ENCODE measurements at places on chromosomes 13 and 19.
A peak's percentile ranks its signal among the peaks of the same experiment; 100 is the strongest.

GRCh38 chr13:27298849-27299248, 28.2 kb downstream of the RASL11A start:
- no peak for DNase-seq

DNA sequence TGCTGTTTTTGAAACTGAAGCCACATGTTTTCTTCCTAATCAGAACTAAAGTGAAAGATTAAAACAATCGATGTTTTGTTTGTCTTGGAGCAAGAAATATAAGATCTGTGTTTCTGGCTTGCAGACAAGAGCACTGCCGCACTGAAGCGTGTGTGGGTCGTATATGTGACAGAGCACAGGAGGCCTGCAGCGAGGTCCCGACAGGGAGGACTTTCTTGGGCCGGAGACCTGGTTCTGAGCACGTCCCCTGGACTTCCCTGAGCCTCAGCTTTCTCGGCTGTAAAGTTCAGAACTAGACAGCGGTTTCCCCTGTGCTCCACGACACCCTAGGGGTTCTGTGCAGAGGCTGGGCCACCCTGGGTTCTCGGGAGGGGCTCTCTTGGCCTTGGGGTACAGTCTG, 60.5 kb downstream of the GADD45B start:
- no peak for DNase-seq

DNA sequence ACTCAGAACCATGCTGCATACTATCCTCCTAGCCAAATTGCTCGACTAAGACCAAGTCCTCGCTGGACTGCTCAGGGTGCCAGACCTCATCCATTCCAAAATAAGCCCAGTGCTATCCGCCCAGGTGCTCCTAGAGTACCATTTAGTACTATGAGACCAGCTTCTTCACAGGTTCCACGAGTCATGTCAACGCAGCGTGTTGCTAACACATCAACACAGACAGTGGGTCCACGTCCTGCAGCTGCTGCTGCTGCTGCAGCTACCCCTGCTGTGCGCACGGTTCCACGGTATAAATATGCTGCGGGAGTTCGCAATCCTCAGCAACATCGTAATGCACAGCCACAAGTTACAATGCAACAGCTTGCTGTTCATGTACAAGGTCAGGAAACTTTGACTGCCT, 1.5 kb downstream of the PABPC3 start:
- DNase-seq: no peak

DNA sequence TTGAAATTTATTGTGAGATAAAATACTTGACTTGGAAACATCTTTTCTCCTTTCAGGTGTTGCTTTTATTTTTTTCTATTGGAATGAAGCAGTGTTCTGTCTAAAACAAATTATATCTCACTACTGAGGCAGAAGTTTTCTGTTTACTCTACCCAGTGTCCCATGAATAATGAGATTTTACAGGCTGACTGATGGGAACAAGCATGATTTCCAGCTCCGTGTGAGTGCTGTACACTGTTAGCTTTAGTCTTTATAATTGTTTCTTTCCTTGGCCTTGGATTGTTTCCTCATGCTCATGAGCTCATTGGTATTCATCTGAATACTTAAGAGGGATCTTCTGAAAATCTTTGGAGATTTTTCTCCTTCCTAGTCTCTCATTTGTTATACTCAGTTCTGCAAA, 2049.5 kb upstream of the PRR20A start:
- DNase-seq: no peak

- DNase-seq: peak; percentile 48
These were observed at the start of gene GRAMD1A for GRCh38 chr19:34999498-35000337. TSS of gene GRAMD1A (plus strand) at chr19:35000323. CDS start at chr19:35000479, 156 bp downstream.

- DNase-seq: no peak
These were observed 51.7 kb upstream of the RAP2A start for GRCh38 chr13:97382276-97382675.

DNA sequence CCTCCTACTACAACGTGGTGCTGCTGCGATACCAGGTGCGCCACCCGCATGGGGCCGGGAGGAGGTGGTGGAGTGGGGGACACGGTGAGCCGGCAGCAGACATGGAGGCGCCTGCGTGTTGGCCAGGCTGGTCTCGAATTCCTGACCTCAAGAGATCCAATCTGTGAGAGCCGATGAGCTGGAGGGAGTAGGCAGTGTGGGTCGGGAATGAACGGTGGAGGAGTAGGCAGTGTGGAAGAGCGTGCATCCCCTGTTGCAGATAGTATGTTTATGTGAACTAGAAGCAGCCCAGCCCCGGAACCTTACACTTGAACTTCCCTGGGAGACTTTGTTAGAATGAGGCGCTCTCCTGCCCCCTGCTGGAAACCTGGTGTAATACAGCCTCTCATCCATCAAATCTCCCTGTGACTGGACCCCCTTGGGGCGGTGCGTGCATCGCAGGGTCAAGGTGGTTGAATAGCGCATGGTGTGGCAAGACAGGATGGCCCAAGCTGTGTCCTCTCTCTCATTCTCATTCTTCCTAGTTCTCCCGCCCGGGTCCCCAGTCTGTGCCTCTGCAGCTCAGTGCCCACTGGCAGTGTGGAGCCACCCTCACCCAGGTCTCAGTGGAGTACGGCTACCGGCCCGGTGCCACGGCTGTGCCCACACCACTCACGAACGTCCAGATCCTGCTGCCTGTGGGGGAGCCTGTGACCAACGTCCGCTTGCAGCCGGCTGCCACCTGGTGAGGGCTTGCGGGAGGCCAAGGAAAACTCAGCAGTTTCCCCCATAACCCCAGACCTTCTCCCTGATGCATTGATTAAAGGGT, 10.5 kb upstream of the B3GNT3 start:
- DNase-seq: peak; percentile 60
